ENCODE measurements at places on chromosomes 6 and 20. TPM values are rescaled to one million over a fixed set of nuclear protein-coding genes. Genes with fewer than 3 reads are reported as not detected.

The DDX27 gene
- total RNA-seq, result 60.1 TPM

The SLC17A3 gene
- 0.86 TPM for total RNA-seq

The TFAP2A gene
- total RNA-seq, result 11.9 TPM

The PPIL6 gene
- 3.9 TPM for total RNA-seq

The PPP1R16B gene
- total RNA-seq, result 0.14 TPM

The SOX18 gene
- total RNA-seq, result 1.8 TPM

The OSTM1 gene
- total RNA-seq, result 24.6 TPM

The KCNK17 gene
- total RNA-seq, result not detected

The CAP2 gene
- 13.0 TPM for total RNA-seq

The IYD gene
- not detected for total RNA-seq

The SIRPG gene
- total RNA-seq, result not detected

The DNAH8 gene
- not detected for total RNA-seq

The TRIM31 gene
- total RNA-seq, result 1.4 TPM

The LCA5 gene
- total RNA-seq, result 0.84 TPM

The RIPOR2 gene
- not detected for total RNA-seq

The ESR1 gene
- 0.02 TPM for total RNA-seq

The FAM217A gene
- not detected for total RNA-seq

The MYL9 gene
- 18.1 TPM for total RNA-seq

The CDH22 gene
- 0.03 TPM for total RNA-seq

The LY6G5C gene
- 2.1 TPM for total RNA-seq

The SAMD5 gene
- total RNA-seq, result 0.48 TPM

The MRPS10 gene
- total RNA-seq, result 39.6 TPM

The AGER gene
- 1.3 TPM for total RNA-seq

The CD24 gene
- total RNA-seq, result 299 TPM

The SLC29A1 gene
- 49.8 TPM for total RNA-seq

The TNF gene
- not detected for total RNA-seq

The NMBR gene
- total RNA-seq, result not detected

The COL21A1 gene
- total RNA-seq, result 0.76 TPM

The HEY2 gene
- total RNA-seq, result 0.07 TPM

The ADGRG6 gene
- 38.2 TPM for total RNA-seq

The ME1 gene
- 40.1 TPM for total RNA-seq

The GPX5 gene
- total RNA-seq, result not detected

The RBM12 gene
- 86.1 TPM for total RNA-seq

The TBC1D32 gene
- total RNA-seq, result 0.88 TPM

The CRISP3 gene
- total RNA-seq, result not detected

The CGA gene
- total RNA-seq, result 0.48 TPM

The TSPYL1 gene
- total RNA-seq, result 28.3 TPM

The OPN5 gene
- total RNA-seq, result not detected

The ISM1 gene
- 0.26 TPM for total RNA-seq

The KIF13A gene
- total RNA-seq, result 17.6 TPM

The ATP6V1G2 gene
- 0.72 TPM for total RNA-seq

The MYB gene
- total RNA-seq, result 0.73 TPM

The DLGAP4 gene
- 56.9 TPM for total RNA-seq

The ANGPT4 gene
- total RNA-seq, result not detected

The BHLHE23 gene
- not detected for total RNA-seq

The SYCP2 gene
- total RNA-seq, result 0.41 TPM
